ENCODE measurements at places on chromosomes 5 and 9.

GRCh38 chr9:10251490-10251889 lies 361.3 kb downstream of the PTPRD start:
- no peak for DNase-seq

DNA sequence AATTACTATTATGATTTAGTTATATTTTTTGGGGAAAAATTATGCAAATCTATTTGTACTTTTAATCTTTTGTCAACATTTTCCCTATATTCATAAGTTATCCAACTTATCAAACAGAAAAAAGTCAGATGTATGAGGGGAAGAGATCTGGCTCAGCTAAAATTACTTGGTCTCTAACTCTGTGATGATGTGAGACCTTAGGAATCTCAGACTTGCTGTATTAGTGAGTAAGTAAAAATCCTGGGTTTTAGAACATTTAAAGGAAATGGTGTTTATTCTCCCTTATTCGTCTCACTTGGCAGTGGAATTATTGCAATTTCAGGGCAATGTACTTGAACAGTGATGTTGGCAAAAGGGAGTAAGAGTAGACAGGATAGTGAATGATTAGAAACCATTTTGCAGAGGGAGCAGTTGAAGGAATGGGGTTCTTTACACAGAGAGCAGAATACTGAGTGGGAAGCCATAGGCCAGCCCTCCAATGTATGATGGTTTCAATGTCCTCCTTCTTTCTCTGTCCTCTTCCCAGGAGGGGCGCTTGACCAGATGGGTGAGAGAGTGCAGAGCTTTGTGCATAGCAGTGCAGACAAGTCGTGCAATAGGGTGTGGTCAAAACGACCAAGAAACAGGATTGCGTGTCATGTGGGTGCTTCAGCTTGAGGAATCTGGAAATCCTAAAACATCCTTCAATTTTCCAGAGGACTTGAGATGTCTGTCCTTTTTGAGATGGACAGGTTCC lies 91.7 kb downstream of the TENT4A start:
- no peak for DNase-seq

DNA sequence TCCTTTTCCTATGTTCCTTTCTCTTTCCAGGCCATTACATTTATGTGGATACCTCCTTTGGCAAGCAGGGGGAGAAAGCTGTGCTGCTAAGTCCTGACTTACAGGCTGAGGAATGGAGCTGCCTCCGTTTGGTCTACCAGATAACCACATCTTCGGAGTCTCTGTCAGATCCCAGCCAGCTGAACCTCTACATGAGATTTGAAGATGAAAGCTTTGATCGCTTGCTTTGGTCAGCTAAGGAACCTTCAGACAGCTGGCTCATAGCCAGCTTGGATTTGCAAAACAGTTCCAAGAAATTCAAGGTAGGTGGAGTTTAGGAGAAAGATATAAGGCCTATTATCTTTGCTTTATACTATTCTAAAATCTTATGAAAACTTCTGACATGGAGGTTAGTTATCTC lies 64.5 kb downstream of the MAMDC2 start:
- DNase-seq, result no peak

DNA sequence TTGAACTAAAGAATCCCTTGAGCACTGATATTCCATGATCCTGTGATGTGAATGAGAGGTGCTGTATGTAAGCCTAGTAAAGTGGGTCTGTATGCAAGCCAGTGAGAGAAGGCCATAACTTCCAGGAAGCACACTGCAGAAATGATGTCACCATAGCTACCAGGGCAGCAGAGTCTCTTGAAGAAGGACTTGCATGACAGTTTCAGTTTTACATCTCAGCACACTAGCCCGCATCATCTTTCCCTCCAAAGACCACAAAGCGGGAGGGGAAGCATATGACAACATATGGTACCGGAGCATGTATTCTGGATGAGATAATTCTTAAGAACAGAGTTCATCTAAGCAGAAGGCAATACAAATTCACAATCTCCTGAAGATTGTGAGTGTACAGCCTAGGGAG lies 37.6 kb upstream of the MAST4 start:
- no peak for DNase-seq

- no peak for DNase-seq
These were observed at the start of gene LHX6 for GRCh38 chr9:122228568-122229484. TSS of gene LHX6 (minus strand) at chr9:122228957. CDS start at chr9:122228740, 217 bp downstream.

DNA sequence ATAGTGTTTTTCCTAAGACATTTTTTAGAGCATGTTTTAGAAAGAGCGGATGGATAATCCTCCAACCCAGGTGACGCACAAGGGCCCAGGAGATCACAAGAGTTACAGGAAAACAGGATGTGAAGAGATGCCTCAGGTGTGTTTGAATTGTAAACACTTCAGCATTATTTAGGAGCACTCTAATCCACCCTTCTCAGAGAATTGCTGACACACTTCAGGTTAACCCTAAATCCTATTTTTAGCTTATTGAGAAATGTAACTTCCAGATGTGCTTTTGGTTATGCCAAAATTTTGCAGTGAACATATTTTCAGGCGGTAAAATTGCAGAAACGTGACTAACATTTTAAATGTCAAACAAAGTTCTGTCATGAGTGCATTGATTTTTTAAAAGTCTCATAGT lies 755.4 kb upstream of the CTNND2 start:
- no peak for DNase-seq

DNA sequence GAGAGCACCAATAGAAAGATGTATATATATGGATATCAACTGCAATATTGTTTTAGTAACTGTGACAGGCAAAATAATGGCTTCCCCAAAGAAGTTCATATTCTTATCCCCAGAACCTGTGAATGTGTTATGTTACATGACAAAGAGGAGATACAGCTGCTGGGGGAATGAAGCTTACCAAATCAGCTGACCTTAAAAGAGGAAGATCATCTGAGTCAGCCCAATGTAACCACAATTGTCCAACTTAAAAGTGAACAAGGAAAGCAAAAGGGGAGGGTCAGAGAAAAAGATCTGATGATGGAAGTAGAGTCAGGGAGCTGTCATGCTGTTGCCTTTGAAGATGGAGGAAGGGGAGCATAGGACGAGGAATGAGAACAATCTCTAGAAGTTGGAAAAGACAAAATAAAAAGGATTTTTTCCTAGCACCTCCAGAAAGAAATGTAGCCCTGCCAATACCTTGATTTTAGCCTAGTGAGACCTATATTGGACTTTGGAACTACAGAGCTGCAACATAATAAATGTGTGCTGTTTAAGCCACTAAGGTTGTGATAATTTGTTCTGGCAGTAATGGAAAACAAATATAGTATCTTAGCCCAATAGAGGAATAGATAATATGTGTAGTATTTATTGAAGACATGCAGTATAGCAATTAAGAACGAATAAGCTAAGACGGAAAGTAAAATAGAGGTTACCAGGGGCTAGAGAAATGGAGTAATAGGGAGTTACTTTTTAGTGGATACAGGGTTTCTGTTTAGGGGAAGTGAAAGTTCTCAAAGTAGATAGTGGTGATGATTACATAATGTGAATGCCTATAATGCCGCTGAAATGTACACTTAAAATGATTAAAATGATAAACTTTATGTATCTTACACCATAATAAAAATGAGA lies 115.9 kb downstream of the PIK3R1 start:
- DNase-seq, result no peak

DNA sequence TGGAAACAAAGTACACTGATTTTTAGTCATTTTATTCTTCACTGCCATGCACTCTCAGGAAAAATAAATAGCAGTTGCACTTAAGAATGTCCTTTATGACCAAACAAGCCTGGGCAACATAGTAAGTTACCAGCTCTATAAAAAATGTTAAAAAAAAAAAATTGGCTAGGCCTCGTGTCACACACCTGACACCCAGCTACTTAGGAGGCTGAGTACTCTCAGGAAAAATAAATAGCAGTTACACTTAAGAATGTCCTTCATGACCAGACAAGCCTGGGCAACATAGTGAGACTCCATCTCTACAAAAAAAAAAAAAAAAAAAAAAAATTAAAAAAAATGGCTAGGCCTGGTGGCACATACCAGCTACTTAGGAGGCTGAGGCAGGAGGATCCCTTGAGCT lies 304.6 kb downstream of the SLCO4C1 start:
- no peak for DNase-seq

- DNase-seq, result no peak
These were observed 104.6 kb downstream of the CACNA1B start for GRCh38 chr9:137982200-137982599.

GRCh38 chr5:123543438-123543837 lies 31.5 kb downstream of the CSNK1G3 start:
- DNase-seq, result no peak

DNA sequence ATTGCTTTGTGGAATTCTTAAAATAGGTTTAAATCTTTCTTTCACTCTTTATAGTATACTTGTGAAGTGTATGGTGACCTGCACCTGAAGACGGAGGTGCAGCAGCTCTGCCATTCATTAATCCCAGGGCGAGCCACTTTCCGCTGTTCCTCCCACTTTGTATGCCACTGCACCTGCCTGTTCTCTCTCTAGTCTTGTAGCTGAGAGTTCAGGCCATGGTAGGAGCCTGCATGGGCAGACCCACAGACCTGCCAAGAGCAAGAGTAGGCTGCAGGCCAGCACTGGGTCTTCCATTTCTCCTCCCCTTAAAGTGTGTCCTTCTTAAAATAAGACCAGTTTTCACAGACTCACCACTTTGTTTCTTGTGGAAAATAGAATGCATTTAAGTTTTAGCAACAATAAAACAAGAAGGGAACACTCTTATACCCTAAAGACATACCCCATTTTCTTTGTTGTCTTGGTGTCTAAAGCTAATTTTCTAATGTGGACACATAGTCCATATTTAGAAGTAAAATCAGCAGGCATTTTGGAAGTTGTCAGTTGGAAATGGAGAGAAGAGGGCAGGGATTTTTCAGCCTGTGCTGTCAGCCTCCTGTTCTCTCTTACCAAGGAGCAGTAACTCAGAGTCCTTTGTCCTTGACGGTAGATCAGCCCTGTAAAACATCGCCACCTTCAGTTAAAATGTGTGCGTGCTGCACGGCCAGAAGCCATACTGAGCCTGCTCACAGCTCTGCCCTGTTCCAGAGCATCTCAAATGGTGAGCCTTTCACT lies 103.2 kb downstream of the SNCAIP start:
- no peak for DNase-seq

DNA sequence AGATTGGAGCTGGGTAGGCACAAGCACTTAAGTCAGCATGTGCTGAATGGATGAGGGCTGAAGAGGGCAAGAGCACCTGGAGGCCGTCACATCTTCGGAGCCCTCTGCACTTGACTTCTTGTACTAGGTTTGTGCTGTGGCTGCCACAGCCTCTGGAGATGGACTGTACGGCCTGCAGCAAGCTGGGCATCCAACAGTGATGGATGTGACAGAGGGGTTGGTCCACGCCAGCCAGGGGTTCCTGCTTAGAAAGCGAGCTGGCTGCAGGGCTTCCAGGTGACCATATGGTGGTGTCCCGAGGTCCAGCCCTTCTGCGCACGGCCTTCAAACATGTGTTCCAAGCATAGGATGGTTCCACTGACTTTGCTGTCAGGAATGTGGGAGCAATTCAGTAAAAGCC lies 65.1 kb upstream of the PHYKPL start:
- DNase-seq, result no peak

DNA sequence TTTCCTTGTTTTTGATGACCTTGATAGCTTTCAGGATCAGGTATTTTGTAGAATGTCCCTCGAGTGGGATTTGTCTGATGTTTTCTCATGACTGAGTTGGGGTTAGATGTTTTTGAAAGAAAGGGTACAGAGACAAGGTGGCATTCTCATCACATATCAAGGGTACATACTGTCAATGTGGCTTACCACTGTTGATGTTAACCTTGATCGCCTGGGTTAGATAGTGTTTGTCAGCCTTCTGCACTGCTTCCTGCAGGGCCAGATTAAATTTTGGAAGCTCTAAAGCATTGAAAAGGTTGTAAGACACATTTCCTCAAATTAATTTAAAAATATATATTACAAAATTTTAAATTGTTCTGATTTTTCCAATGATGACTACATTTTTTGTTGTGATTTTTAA lies 287.4 kb upstream of the ACTBL2 start:
- DNase-seq, result no peak

GRCh38 chr5:172871982-172872381 lies 37.9 kb downstream of the ERGIC1 start:
- DNase-seq, result no peak

GRCh38 chr5:171437286-171437821 lies 17.9 kb downstream of the FGF18 start:
- no peak for DNase-seq

- DNase-seq, result no peak
These were observed 79.2 kb downstream of the OTULIN start for GRCh38 chr5:14743601-14744295.

GRCh38 chr9:95171001-95171400 lies 146.5 kb downstream of the FANCC start:
- DNase-seq, result no peak

GRCh38 chr5:150246429-150246828 lies 43.1 kb downstream of the CAMK2A start:
- no peak for DNase-seq

DNA sequence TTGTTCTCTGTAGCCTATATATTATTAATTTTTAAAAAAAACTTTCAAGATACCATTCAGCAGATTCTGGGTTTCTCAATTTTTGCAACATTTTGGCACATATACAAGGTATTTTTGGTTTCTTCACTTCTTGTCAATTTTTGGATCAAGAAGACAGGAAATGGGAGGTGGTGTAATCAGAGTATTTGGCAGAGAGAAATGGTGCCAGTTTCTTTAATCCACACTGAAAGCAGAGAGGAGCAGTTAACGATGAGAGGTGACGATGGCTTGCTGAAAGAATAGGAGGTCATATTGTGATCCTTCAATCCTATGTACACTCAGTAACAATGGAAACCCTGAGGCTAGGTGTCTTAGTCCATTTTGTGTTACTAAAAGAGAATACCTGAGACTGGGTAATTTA lies 16.4 kb downstream of the NNT start:
- no peak for DNase-seq

- no peak for DNase-seq
These were observed 18.2 kb upstream of the STK32A start for GRCh38 chr5:147216552-147217154.

- DNase-seq, result no peak
These were observed 491 bp downstream of the APC start for GRCh38 chr5:112738191-112738560.

DNA sequence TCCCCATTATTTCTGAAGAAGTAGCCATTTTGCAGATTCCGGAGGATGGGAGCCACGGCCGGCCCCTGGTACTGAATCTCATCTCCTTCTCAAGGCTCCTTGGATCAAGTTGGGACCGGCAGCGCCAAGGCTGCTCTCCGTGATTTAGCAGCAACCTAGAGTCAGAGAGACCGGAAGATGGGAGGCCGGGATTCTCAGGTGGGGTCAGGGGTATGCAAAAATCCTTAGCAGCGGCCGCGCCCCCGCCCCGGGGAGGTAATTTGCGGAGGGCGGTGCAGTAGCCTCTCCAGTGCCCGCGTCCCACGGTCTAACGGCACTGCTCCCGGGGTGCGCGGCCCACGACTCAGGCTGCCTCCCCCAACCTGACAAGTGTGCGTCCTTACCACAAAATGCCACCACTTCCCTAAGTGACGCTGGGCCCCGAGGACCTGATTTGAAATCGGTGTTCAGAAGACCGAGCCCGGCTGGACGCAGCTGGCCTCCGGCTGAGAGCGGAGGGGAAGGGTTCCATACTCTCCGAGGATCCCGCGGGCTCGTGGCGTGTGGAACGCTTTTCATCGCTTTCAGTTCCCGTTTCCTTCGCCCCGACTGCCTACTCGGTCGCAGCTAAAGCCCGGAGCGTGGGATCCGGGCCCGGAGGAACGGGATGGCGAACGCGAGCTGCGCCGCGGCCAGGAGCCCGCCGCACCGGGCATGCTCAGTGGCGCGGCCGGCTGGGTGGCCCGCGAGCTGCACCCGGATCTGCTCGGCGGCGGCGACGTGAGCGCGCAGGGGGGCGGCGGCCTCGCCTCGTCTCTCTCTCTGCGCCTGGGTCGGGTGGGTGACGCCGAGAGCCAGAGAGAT lies at the start of gene SCAMP1:
SCAMP1 (plus strand) TSS at position 787 of the 843 bp plus-strand sequence; CDS start at position 842, 55 bp downstream.
- DNase-seq, result peak; percentile 72

- DNase-seq, result no peak
These were observed 268.2 kb downstream of the ZNF608 start for GRCh38 chr5:124478264-124478663.
